ENCODE measurements at places on chromosomes 5 and 9.

- DNase-seq = no peak
Observed at GRCh38 chr5:91206734-91207133, 176.4 kb downstream of the ARRDC3 start.

DNA sequence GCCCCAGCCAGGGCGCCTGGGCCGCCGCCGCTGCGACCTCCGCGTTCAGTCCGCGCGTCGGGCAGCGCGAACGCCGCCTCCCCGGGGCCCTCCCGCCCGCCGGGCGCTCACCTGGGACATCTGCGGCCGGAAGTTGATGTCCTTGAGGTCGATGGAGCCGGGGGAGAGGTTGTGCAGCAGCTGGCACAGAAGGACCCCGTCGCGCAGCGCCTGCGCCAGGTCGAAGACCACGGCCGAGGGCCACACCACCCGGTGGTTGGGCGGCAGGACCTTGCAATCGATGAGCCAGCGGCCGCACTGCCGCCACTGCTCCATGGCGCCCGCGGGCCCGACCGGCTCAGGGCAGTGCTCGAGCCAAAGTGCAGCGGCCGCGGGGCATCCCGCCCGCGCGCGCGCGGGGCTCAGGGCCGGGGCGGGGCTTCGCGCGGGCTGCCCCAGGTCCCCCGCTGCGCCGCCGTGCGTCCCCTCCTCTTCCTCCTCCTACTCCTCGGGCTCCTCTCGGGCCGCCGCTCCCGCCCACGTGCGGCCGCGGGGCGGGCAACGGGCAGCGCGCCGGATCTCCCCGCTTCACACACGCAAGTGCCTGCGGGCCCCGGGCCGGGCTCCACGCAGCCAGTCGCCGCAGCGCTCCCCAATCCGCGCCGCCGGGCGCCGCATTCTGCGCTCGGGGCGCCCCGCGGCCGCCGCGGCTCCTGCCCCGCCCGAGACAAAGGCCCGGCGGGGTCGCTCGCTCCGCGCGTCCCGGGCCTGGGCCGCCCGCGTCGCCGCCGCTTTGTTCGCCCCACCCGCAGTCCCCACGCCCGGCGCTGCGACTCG, at the start of gene VAV2:
Gene VAV2, minus strand, starts transcription at position 361 of the 816 bp plus-strand sequence. Its CDS starts 46 bp downstream, at position 315.
- peak; percentile 48 for DNase-seq

- DNase-seq = no peak
Observed at GRCh38 chr5:109141222-109142200, 268.3 kb downstream of the PJA2 start.

DNA sequence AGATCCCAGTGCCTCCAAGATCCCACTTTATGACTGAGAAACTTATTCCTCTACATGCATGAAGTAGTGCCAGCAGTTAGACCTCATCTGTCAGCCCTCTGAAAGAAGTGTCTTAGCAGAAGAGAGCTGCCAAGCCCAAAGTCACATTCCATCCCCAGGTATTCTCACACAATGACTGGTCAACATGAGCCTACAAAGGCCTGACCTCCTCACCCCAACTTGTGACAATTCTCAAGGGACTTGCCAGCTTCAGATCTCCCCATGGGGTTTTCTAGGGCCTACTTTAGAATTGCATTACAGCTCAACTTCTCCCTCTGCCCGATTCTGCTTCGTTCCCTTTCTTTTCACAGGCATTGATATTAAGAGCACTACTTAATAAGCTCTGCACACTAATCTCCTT, 393.8 kb upstream of the SLC30A5 start:
- DNase-seq = no peak

DNA sequence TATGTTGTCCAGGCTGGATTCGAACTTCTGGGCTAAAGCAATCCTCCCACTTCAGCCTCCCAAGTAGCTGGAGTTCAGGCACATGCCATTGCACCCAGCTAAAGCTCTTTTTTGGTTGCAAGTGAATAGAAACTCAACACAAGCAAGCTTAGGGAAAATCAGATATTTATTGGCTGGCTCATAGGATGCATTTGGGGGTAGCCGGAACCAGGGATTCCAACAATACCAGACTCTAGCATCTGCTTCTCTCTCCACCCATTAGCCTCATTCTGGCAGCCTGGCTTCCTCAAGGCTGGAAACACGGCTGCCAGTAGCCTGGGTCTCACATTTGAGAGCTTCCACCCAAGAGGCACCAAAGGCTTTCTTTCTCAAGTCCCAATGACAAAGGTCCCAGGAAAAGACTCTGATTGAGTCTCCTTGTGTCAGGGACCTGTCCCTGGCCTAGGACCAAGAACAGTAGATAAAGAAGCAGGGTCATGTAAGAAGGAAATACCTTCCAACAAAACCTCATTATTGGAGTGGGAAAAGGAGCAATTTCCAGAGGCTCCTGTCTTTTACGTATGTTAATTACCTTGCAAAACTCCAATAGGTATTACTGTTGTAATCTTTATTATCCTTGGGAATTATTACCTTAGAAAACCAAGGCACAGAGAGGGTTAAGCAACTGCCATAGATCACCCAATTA, 23.0 kb upstream of the B4GALT1 start:
- no peak for DNase-seq

- DNase-seq = no peak
Observed at GRCh38 chr5:159135896-159136531, 36.3 kb upstream of the EBF1 start.

DNA sequence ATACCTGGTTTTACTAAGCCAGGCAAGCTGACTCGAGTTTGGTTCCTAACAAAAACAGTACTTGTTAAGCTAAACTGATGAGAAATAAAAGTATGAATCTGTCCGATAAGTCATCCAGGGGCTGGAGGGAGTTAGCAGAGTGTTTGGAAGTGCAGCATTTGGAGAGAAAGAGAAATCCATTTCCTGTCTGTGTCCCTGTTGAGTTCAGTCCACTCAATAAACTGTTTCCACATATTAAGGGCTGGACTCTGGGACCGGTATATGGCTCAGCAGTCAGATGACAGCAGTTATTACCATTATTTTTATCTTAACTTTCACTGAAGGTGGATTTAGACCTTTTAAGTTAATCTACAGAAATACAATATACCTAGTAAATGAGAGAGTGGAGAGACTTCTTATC, 130.6 kb upstream of the ADRA1B start:
- no peak for DNase-seq

DNA sequence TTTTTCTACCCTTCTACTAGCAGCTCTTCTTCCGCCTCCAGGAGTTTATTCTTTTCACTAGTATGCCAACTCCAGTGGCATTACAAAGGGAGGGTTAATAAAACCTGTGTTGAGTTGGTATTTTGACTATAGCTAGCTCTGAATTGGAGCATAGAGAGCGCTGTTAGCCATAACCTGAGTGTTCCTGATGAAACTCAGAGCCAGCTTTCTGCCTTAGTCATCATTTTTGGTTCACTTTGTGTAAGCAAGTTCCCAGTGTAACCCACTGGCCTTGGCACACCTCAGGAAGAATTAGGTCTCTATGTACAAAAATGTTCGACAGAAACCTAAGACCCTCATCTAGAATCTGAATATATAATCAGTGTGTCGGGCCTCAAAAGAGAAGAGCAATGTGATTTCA, 238.9 kb downstream of the NR3C1 start:
- DNase-seq = no peak

DNA sequence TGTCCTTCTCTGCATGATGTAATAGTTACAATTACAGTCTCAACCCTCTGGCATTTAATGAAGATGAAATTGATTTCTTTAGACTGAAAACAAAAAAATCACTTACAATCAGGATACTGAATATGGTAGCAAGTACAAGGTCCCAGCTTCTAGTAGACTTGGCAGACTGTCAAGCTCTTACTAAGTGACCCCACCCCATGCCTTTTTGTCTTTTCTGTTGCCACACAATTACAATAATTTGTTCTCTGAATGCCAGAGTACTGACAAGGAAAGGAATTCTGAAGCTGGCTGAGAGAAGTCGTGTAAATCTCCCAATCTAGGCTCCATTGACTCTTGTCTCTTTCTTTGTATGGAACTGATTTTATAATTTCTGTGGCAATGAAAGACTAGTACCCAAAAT, 154.2 kb downstream of the TMC1 start:
- DNase-seq = no peak

GRCh38 chr9:34381323-34381722, 4.6 kb upstream of the MYORG start:
- DNase-seq = no peak

DNA sequence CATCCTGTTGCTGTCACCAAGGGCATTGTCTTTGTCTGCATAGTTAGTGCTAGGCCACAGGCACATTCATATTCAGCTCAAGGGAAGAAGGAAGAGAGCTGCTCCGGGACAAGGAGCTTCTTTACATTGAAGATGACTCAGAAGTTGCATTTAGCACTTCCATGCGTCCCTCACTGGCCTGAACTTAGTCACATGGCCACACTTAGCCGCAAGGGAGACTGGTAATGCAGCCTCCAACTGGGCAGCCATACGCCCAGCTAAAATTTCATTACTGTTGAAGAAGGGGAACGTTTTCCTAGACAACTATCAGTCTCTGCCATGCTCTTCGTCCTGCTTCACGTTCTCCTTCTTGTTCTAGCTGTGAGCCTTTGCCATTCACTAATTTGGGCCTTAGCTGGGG, 20.0 kb downstream of the ACTL7B start:
- no peak for DNase-seq

DNA sequence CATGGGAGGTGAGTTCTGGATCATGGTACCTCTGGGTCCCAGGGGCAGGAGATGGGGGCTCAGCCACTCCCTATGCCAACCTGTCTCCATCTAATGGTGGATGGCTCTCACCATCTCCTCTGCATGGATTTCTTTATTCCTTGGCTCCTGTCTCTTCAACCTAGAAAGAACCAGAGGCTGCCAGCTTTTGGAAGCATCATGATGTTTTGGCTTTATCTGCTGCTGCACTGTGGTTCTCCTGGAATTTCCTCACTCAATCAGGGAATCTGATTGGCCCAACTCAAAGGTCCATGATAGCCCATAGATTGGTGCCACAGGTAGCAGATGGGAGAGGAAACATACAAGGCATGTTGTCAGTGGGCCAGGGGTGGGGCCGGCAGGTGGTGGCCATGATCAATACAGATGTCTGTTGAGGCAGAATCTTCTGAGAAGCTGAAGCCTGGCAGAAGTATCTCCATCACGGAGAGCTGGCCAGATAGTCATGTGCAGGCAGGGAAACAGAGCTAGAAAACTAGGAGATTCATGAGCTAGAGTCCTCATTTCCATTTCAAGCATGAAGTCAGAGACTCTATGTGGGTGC, 158.2 kb downstream of the MACROH2A1 start:
- no peak for DNase-seq

GRCh38 chr9:81538890-81539289, 150.5 kb downstream of the TLE1 start:
- DNase-seq = no peak

- DNase-seq = no peak
Observed at GRCh38 chr5:56412601-56413379, 179.7 kb upstream of the ANKRD55 start.

GRCh38 chr5:133728475-133728874, 116.1 kb upstream of the FSTL4 start:
- DNase-seq = no peak

- DNase-seq = no peak
Observed at GRCh38 chr9:109918339-109919163, 138.6 kb downstream of the PALM2AKAP2 start.

GRCh38 chr5:163245584-163245983, 191.8 kb upstream of the CCNG1 start:
- no peak for DNase-seq

GRCh38 chr9:121359351-121360294, 10.4 kb downstream of the STOM start:
- DNase-seq = no peak

DNA sequence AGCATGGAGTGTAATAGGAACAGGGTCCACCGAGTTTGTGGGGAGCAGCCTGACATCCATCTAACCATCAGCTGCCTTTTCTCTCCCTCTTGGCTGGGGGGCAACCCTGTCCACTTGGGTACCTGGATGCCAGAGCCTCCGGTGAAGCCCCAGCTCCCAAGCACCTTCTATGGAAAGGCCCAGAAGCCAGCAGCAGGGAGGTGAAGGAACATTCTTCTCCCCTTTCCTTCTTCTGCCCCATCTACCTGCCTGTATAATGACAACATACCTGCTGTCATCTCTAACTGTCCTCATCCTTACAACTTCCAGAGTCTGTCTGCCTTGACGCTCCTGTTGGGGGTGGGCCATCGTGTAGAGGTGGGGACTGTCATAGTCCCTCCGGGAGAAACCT, 33.1 kb downstream of the THBS4 start:
- DNase-seq = no peak

GRCh38 chr9:75957116-75957515, 66.6 kb downstream of the PCSK5 start:
- DNase-seq = no peak

DNA sequence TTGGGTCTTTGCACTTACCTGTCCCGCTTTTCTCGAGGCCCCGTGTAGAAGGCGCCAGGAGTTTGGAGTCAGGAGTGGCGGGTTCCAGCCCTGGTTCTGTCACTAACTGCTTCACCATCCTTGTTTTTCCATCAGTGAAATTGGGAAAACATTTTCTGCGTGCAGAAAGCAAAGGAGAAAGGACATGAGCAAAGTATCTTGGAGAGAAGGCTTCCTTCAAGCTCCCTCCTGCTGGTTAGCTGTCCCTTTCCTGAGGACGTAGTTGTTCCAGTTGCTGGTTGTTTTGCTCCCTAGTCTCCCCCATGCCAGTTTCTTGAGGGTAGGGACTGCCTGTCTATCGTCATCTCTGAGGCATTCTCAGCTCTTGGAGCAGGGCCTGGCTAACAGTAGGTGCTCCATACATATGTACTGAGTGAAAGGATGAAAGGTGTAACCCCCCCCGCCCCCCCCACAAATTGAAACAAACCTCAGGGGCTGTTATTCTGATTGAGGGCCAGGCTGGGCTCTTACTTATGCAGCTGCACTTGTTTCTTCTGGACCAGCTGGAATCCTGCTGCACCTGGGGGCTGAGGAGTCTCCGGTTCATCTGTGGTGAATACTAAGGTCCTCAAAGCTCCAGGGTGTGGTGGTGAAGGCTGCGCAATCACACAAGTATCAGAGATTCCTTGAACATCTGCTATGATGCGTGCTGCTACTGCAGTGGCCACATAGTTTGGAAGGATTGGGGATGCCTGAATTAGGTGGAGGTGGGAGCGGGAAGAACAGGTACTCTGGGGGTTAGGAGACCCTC, 1.0 kb downstream of the SMIM3 start:
- no peak for DNase-seq

DNA sequence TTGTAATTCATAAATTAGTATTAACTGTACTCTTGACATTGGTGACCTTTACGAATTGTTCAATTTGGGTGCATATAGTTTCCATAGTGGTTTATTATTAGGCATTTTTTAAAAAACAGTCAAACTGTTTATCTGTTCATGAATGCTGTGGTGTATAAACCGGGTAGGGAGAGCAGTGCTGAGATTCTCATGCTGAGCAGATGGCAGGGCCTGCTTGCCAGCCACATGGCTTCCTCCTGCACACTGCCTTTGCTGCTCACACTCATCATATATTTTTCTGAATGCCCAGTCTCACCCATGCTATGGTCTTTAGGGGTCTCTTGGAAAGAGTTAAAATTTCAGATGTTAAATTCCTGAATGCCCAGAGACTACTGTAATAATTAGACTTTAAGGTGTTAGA, 40.8 kb downstream of the NNT start:
- DNase-seq = no peak

Measured in HepG2 (cell line).